ENCODE measurements at places on chromosomes 4 and X.

- no peak for DNase-seq
These were observed 48.4 kb downstream of the IDS start for GRCh38 chrX:149456476-149457245.

GRCh38 chrX:137569470-137569891 lies 3.6 kb downstream of the ZIC3 start:
- no peak for DNase-seq

GRCh38 chr4:26192899-26193869 lies 127.6 kb upstream of the RBPJ start:
- DNase-seq: no peak

- DNase-seq: no peak
These were observed at the start of gene CXCL10 for GRCh38 chr4:76023389-76023788. Gene CXCL10 (minus strand): TSS chr4:76023497. CDS start chr4:76023431, 66 bp downstream.

- no peak for DNase-seq
These were observed 4.1 kb upstream of the USP11 start for GRCh38 chrX:47228550-47229270.

DNA sequence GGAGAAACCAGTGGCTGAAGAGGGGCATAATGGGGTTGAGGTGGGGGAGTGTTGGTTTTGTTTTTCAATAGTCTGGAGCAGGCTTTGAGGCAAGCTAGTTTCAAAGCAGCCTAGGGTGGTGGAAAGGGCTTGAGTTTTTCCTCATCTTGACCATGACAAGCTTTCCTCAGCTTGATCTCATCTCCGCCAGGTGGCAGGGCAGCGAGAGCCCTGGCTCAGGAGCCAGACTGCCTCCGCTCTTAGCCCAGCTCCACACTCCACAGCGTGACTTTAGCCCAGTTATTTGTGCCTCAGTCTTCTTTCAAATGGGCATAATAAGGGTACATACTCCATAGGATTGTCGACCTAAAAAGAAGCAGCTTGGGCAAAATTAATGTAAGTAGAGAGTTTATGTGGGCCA lies 29.9 kb upstream of the SOWAHD start:
- no peak for DNase-seq

DNA sequence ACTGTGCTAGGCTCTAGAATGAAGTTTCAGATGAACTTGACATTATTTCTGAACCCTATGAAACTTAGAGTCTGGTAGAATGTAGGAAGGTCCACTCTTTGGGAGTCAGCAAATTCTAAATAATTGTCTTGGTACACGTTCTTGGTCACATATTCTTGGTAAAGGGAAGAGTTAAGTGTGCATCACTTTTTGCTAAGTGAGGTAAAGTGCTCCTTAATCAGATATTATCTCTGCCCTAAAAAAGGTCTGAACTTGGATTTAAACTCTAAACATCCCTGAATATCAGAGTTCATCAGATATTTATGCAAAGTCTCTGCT lies 7.2 kb downstream of the OCIAD2 start:
- no peak for DNase-seq

- no peak for DNase-seq
These were observed 88.2 kb upstream of the USP9X start for GRCh38 chrX:40996886-40997530.

GRCh38 chr4:186424745-186425144 lies 130.6 kb downstream of the MTNR1A start:
- DNase-seq: no peak

DNA sequence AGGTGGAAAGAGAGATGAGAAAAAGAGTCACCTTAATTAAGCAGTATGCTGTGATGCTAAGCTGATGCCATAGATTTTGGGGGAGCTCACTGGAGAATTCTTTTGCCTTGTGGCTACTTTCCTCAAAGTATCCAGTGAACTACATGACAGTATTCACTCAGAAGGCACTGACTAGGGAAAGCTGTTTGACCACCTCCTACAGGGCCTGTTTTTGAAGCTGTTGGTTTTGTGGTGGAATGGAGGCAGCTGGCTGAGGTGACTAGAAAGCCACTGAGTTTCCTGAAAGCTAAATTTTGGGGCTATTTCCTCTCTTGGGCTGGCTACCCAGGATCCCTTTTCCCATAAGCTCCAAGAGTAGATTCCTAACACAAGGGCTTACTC lies 124.8 kb upstream of the EOLA2 start:
- DNase-seq: no peak

- DNase-seq: peak; percentile 19
These were observed 38.7 kb upstream of the SLC16A2 start for GRCh38 chrX:74382613-74383012.

DNA sequence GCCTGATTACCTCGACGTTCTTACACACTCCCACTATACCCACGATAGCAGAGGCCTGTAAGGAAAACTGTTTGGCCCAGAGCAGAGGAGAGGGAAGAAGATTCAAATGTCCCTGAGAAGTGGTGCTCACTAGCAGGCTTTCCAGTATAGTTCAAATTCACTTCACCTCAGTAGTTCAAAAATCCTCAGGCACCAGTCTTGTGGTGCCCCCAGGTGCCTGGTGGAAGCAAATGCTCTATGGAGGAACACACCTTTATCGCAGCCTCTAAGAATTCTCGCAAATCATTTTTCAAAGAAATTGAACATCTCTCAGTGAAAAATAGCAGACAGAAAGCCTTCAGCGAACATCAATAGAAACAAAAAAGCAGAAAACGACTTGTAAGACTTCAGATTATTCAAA lies 12.2 kb upstream of the MTMR1 start:
- no peak for DNase-seq

- DNase-seq: peak; percentile 16
These were observed 488 bp downstream of the TBC1D25 start for GRCh38 chrX:48540028-48540375.

DNA sequence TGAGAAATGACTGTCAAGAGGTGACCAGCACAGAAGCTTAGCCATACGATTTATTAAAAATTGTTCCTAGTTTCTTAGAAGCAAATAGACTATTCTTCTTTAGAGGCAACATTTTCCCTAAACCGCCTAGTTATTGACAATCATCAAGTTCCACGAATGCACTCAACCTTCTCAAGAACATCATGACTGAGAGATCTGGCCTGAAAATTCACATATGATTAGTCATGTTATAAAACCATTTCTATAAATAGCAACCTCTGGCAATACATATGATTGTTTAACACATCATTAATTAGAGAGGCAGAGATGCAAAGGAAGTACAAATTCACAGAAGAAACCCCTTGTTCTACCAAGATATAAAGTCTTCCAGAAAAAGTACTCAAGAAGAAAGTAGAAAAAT lies 6.7 kb downstream of the NUP62CL start:
- DNase-seq: no peak

- no peak for DNase-seq
These were observed 1.9 kb upstream of the PACRGL start for GRCh38 chr4:20698382-20698781.

DNA sequence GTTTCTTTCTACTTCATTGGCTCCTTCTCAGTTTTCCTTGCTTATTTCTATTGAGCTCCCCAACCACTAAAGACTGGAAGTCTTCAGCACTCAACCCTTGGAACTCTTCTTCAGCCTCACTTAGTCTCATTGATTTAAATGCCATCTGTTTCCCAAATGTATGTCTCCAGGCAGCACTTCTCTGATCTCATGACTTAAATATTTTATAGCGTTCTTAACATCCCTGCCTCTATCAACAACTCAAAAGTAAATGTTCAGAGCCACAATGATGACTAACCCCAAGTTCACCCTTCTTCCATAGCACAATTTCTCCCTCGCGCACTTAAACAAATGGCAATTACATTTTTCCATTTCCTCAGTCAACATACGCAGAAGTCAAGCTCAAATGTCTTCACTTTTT lies 1393.3 kb downstream of the ARAP2 start:
- no peak for DNase-seq

DNA sequence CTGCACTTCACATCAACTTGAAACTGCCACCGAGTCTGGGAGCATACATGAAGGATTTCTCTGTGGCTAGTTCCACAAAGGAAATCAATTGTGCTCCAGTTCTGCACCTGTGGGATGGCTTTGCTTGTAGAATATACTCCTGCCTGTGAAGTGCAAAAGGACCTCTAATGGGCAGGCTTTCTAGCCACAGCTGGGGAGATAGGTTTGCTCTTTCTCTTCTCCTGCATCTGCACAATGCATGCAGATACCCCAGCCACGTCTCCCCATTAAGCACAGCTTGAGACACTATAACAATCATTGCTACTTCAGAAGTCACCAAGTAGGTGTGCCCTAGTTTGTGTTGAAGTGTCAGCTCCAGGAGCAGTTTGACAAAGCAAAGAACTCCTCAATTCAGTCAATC lies 364.6 kb downstream of the ZIC3 start:
- DNase-seq: no peak

DNA sequence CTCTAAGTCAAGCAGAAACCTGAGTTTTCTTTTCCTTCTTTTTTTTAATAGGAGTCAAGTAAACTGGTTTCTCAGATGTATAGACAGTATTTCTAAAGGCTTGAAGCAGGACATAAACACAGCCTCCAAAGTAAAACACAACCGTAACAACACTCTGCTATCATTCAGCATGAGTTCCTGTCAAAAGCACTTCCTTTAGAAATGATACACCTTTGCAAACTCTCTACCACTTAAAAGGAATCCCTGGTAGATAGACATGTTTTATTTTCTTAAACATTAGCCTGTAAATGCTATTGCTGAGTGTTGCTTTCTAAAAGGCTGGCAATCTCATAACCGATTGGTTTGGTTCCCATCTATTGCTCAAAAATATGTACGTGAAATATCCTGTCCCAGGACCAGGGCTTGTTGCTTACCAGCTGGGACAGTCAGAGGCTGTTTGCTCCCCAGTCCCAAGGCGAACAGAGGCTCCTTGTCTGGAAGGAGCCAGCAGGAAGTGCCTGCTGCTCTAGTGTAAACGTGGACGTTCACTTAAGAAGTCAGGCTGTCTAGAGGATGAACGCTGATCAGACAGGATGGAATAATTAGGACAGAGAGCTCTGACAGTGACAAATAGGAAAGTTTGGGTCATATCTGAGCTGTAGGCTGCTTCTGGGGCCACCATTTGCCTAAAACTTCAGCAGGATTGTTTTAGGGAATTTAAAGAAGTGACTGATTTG lies 173.9 kb upstream of the KLF3 start:
- DNase-seq: no peak

DNA sequence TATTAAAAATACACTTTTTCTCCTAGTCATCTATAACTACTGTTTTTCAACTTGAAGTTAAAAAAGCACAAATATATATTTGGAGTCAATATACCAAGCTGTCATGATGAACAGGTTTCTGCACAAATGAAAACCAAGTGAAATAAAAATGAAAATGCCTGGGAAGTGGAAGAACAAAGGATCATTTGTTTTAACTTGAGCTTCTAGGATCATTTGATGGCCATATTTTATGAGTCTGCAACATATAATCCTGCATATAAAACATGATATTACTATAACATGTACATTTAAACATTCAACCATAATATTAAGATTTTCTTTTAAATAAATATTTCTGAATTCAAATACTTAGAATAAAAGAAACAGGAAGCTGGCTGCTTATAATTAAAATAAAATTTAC lies 8.5 kb upstream of the ARHGEF38 start:
- no peak for DNase-seq

GRCh38 chr4:110510955-110511544 lies 35.1 kb downstream of the ENPEP start:
- DNase-seq: no peak

GRCh38 chr4:40379248-40379647 lies 44.1 kb downstream of the CHRNA9 start:
- DNase-seq: no peak

GRCh38 chr4:89119836-89120235 lies 8.5 kb downstream of the TIGD2 start:
- DNase-seq: no peak

DNA sequence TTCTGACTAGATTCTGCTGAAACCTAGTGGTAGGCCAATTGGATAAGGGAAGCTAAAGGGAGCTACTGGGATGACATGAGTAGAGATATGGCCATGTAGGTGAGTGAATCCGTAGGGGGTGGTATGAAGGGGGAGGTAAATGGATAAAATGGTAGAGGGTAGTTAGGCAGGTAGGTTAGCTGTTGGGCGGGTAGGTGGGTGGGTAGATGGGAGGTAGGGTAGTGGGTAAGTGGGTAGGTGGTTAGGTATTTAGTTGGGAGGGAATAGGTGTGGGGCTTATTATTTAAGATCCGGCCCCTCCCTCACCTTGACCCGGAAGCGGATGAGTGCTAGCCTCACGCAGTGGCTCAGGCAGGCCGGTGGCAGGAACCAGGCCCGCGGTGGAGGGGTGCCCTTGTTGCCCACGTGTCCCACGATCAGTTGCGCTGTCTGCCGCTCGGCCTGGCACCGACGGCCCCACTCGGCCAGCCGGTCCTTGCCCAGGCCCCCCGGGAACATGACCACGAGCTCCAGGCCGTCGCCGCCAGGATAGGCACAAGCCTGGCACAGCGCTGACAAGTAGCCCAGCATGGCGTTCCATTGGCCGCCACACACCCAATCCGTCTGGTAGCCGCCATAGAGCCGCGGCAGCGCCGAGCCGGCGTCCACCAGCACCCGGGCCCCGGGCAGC lies 725 bp downstream of the FAM120C start:
- peak; percentile 38 for DNase-seq

DNA sequence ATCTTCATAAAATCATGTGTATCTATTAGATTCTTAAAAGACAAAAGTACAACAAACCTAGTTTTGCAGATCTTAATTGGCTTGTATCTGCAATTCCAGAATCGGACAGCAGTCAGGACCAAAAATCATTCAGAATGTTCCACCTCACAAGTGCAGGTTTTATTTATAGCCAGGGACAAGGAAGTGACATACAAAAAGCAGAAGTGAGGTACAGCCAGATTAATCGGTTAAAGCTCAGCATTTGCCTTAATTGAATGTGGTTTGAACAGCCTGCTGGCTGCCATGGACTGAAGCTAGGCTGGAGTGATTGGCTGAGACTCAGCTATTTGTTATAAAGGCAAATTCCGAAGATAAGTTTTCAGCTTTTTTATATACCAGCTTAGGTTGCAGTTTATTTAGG lies 932.6 kb downstream of the C4orf33 start:
- no peak for DNase-seq

GRCh38 chrX:42616981-42617380 lies 161.0 kb downstream of the PPP1R2C start:
- DNase-seq: no peak

- DNase-seq: no peak
These were observed 1008.9 kb upstream of the PCDH7 start for GRCh38 chr4:29711226-29711625.

DNA sequence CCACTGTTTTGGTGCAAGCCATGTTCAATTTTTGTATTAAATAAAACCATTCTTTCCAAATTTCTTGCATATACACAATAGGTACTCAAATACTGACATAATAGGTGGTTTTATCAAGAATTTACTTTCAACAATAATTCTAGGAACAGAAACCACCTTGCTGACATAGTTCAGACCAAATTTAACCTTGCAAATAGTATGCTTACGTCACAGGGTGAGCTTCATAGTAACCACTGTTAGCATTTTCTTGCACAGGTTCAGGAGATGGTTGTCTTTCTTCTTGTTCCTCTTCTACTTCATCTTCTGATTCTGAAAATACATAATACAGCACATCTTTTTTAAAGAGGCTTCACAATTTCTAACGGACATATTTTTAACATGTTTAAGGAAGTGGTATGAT lies 17.6 kb downstream of the G3BP2 start:
- DNase-seq: no peak

- DNase-seq: no peak
These were observed 13.2 kb upstream of the HAND2 start for GRCh38 chr4:173543266-173543665.

GRCh38 chr4:94390804-94391410 lies 48.3 kb upstream of the HPGDS start:
- no peak for DNase-seq

Measured in stimulated activated CD8-positive, alpha-beta memory T cell treated with anti-CD3 and anti-CD28 coated beads, Interleukin-2, amount 100 ng/mL, for 1 hour (primary cell).